ENCODE measurements at places on chromosomes 7 and 10.

DNA sequence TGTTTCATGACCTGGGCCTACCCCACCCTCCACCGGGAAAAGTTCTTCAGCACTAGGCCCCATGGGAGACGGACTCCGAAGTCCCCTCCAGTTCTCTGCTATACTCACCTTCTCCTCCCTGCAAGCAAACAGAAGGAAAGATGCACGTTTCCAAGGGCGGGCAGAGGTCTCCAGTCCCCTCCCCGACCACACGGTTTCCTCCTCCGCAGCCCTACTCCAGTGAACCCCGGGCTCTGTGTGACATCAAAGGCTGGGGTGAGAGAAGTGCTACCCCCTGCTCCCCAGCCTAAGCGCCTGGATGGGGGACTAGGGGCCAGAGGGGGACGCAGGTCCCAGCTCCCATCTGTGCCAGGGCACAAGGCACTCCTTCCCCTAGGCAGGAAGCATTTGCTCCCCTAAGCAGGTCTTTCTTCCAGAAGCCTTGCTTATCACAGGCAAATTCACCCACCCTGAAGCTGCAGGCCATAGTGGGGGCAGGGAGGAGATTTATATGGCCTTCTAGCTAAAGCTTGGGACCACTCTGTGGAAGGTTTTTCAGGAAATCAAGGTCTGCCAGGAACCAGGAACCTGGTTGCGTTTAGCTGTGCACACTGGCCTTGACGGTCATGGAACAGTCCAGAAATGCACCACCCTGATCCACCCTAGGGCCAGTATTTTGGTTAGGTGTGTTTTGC, 52.8 kb downstream of the ASB13 start:
- DNase-seq = no peak

DNA sequence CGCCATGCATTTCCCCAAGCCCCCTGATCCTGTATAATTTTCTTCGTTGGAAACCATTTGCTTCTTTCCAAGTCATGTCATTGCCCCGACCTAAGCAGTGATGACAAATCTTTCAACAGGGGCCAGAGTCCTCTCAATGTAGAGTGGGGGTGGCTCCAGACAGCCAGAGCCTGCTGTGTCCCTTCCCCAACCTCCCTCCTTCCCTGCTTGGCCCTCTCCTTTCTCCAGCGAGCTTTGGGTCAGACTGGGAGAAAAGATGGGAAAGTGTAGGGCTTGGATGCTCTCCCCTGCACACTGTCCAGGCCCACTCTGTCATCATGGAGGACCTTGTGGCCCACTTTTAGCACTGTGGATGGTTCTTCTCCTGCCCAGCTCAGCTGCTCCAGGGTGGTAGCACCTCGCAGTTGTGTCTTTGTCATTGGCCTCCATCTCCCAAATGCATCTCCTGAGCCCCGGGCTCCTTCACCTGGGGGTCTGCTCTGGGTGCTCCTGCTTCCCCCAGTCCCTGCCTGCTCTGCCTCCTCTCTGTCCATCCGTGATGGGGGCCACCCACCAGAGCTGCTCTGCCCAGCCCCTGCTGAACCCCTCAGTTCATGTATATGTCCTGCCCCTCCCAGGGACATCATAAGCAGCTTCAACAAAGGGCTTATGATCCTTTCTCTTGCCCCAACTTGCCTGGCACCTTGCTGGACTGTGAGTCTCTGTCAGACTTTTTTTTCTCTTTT, 37.5 kb downstream of the BTBD16 start:
- DNase-seq = no peak

DNA sequence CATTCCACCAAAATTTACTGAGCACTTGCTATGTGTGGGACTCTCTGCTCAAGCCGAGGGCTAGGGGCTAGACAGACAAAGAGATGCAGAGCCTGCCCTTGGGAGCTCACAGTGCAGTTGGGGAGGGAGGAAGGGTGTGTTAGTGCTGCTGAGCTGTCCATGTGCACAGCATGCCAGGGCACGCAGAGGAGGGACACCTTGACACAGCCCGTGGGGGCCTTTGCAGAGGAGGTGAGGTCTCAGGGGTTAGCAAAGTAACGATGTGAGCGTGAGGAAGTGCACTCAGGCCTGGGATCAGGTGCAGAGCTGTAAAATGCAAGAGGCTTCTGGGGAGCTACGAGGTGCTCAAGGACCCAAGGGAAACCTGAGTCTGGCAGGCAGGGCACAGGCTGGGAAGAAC, 16.3 kb downstream of the PRKCQ start:
- DNase-seq = no peak

DNA sequence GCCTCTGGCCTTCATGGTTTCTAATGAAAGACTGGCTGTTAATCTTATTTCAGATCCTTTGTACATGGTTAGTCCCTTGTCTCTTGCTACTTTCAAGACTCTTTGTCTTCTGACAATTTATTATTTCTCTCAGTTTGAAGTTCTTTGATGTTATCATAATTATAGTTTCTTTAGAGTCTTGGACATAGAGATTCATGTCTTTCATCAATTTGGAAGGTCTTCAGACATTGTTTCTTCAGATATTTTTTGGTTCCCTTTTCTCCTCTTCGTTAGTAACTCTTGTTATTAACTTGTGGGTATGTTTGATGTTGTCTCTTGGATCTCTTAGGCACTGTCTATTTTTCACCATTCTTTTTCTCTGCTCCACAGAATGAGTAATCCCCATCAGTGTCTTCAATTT, 8.7 kb downstream of the ZNF37A start:
- no peak for DNase-seq

GRCh38 chr10:119383174-119383856, 159.2 kb downstream of the RGS10 start:
- no peak for DNase-seq

GRCh38 chr7:96300986-96301385, 20.9 kb downstream of the SLC25A13 start:
- DNase-seq = no peak

GRCh38 chr10:44759122-44759521, 152.0 kb upstream of the TMEM72 start:
- no peak for DNase-seq

GRCh38 chr7:29249383-29249750, 54.8 kb downstream of the CHN2 start:
- DNase-seq = no peak

- DNase-seq = no peak
Measured at GRCh38 chr10:67261300-67261797, 335.5 kb downstream of the LRRTM3 start.

DNA sequence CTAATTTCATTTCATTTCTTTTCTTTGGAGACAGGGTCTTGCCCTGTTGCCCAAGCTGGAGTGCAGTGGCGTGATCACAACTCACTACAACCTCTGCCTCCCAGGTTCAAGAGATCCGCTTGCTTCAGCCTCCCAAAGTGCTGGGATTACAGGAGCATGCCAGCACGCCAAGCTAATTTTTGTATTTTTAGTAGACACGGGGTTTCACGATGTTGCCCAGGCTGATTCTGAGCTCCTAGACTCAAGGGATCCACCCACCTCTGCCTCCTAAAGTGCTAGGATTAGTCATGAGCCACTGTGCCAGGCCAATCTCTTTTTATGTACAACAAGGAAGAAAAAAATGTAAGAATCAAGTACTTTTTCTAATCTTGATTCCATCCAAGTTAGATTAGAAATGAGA, 10.7 kb upstream of the KMT2E start:
- no peak for DNase-seq

- DNase-seq = no peak
Measured at GRCh38 chr10:8245814-8246142, 191.3 kb downstream of the GATA3 start.

- no peak for DNase-seq
Measured at GRCh38 chr7:70599446-70600190, 532.3 kb upstream of the GALNT17 start.

DNA sequence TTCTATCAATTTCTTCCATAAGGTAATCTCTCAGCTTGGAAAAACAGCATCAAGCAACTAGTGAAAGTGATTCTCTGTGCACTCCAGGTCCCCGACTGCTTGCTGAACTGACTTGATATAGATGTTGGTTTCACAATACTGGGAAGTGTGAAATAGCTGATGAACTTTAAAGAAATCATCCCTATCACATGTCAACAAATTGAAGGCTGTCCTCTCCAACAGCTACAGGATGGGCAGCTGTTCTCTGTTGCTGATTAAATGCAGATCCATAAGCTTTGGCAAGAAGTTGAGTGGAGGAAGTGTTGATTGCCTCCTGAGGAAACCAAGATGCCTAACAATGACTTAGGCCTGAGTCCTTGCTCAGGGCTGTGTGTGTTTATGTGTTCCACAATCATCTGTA, 130.4 kb upstream of the GDF10 start:
- no peak for DNase-seq

DNA sequence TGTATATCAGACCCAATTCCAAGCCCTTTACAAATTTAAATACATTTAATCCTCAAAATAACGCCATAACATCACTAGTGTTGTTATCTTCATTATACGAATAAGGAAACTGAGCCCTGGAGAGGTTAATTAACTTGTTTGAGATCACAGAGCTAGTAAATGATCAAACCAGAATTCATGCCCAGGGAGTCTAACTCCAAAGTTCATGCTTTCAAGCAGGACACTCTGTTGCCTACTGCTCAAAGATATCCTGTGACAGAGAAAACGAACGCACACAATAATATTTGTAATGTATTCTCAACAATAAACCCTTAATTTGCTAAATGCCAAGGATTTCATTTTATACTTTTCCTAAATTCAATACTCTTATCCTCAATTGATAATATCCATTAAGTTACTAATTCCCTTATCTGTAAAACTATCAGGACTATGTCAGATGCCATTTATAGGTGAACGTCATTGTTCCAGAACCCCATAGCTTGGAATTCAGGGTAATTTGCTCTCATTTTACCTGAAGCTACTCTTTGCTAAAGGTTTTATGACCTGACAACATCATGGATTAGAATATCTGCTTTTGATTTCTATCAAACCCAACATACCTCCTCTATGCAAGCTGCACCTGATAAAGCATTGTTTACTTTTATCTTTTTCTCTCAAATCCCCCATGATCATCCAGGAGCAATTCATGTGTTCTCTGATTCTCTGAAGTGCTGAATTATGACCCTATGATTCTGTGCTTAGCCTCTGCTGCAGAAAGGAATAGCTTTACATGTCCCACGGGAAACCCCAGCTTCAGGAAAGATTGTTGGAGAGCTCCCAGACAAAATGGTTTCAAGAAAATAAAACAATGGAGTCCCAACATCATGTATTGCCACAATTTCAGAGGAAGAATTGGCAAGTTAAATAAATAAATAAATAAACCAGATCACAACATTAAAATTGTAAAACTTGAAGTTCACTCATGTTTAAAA, 150.2 kb upstream of the CDK1 start:
- DNase-seq = no peak

GRCh38 chr10:43217563-43218205, 49.2 kb downstream of the RASGEF1A start:
- no peak for DNase-seq

DNA sequence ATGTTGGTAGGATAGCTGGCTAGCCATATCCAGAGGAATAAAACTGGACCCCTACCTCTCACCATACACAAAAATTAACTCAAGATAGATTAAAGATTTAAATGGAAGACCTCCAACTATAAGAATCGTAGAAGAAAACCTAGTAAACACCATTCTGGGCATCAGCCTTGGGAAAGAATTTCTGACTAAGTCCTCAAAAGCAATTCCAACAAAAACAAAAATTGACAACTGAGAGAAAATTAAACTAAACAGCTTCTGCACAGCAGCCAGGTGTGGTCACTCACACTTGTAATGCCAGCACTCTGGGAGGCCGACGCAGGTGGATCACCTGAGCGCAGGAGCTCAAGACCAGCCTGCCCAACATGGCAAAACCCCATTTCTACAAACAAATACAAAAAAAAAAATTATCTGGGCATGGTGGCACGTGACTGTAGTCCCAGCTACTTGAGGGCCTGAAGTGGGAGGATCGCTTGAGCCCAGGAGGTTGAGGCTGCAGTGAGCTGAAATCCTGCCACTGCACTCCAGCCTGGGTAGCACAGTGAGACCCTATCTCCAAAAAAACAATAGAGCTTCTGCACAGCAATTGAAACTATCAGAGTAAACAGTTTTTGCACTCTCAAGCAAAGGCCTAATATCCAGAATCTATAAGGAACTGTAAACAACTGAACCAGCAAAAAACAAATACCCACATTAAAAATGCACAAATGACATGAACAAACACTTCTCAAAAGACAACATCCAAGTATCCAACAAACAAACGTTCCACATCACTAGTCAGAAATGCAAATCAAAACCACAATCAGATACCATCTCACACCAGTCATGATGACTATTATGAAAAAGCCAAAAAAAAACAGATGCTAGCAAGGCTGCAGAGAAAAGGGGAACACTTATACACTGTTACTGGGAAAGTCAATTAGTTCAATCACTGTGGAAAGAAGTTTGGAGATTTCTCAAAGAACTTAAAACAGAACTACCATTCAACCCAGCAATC, 4.8 kb downstream of the CRPPA start:
- DNase-seq = no peak

GRCh38 chr7:40570223-40570622, 435.4 kb downstream of the SUGCT start:
- no peak for DNase-seq

Data from stimulated activated naive CD4-positive, alpha-beta T cell (primary cell).